Anterior cingulate cortex (tissue), 58 donors: ENCODE measurements at places on chromosomes 7 and 10.

DNA sequence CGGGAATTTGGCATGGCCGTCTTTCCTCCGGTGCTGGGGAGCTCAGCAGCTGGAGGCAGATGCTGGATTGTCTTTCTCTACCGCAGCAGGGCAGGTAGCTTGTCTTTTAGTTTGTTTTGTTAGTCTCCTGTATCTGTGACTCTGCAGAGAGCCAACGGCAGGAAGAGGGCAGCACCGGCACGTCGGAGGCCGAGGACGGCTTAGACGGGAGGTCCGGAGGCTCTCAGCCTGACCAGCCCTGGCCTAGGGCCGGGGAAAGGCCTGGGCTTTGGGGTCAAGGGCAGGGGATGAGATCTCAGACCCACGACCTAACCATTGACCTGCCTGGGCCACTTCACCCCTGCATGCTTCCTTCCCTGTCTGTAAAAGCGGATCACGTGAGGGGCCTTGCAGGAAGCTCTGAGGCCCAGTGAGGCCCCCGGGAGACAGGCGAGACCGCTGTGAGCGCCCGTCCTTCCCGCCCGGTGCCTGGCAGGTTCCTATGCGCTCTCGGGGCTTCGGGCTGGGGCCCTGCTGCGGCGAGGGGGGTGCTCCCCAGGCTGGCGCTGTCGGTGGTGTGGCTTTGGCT lies 72.7 kb downstream of the LHPP start:
- DNase-seq, result no peak

DNA sequence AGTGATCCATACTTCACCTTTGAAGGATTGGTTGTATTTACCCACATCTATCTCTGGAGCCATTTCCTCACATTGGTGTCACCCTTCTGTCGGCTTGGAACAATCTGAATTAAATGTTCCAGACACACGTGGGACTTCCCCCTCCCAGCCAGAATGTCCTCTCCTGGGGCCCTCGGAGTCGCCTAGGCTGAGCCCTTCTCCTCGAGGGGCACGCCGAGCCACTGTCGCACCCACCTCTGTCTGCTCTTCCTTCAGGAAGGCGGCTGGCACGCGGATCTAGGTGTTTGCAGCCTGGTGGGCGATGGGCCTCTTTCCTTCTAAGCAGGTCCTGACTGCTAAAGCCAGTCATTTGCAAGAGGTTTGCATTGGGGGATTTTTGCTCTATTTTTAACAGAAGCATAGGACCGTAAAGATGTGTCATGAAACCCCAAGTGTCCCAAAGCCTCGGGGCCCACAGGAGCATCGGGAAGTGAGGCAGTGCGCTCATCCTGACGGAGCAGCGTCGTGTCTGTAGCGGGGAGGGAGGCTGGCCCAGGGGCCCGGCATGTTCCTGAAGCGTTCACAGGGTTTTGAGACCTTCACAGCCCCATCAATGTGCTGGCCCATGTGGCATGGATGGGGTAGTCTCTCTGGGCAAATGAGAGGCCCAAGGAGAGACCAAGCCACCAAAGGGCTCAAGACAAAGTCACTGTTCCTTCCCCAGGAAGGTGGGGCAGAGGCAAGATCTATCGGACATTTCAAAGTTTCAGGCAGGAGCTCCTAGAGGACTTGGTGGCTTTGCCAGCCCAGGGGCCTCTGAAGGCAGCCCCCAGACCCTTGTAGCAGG lies 86.7 kb downstream of the RGS10 start:
- no peak for DNase-seq

DNA sequence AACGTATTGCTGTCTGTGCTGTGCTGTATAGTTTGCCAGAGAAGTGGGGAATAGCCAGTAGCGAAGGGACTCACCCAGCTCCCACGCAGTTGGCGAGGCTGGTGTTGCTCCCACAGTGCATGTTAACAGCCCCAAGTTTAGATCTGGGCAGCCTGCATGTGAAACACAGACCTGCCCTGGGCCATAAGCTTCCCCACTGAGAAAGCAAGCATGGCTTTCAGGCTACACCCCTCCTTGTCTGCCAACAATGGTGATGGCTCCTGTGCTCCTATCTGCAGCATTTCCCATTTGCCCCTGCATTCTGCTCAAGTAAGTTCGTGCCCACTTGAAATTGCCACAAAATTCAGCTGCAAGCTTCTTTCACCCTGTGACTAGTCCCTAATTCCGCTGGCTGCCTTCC lies 57.5 kb downstream of the IPMK start:
- no peak for DNase-seq

- DNase-seq, result no peak
Measured at GRCh38 chr10:21265622-21266021, 259.9 kb downstream of the SKIDA1 start.

DNA sequence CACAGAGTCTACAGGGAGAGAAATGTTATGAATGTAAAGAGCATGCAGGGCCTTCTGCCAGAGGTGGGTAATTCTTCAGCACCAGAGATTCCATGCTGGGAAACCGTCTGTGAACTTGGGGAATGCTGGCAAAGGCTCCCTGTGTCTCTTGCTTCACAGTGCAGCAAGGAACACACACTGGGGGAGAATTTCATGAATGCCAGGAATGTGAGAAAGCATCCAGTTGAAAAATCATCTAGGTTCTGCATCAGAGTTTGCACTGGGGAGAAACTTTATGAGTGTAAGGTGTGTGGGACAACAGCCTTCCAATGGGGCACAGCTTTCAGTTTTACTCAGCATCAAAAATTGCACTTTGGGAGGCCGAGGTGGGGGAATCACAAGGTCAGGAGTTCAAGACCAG lies 224.3 kb upstream of the IGFBP3 start:
- no peak for DNase-seq

GRCh38 chr7:50321487-50322067 lies 17.1 kb downstream of the IKZF1 start:
- DNase-seq, result no peak

DNA sequence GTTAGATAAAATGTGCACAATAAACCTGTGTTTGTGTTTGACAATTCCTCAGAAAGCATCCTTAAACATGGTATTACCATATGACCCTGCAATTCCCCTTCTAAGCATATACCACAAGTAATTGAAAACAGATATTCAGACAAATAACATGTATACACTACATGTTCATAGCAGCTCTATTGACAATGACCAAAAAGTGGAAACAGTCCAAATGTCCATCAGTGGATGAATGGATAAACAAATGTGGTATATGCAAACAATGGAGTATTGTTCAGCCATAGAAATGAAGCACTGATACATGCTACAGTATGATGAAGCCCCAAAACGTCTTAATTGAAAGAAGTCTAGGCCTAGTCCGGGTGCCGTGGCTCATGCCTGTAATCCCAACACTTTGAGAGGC lies 280.1 kb downstream of the OTUD1 start:
- DNase-seq, result no peak
